ENCODE measurements at places on chromosomes 6 and 20.

- DNase-seq: no peak
These were observed 12.8 kb downstream of the RAMACL start for GRCh38 chr6:166573511-166574216.

DNA sequence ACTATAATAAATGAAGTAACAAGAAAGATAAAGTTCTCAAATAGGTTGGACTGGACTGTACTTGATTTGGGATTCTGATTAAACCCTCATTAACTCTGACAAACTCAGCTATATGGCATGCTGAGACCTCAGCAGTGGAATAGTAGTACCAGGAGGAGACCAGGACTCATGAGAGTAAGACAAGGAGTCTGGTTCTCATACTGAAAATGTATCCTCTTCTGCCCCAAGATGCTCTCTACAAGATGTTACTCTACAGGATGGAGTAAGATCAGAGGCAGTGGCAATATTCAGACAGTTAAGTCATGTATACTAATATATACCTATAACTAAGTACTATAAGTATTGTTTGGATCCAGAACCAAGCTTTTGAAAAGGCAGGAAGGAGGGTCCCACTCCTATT is 31.9 kb upstream of the SYNCRIP start:
- no peak for DNase-seq

DNA sequence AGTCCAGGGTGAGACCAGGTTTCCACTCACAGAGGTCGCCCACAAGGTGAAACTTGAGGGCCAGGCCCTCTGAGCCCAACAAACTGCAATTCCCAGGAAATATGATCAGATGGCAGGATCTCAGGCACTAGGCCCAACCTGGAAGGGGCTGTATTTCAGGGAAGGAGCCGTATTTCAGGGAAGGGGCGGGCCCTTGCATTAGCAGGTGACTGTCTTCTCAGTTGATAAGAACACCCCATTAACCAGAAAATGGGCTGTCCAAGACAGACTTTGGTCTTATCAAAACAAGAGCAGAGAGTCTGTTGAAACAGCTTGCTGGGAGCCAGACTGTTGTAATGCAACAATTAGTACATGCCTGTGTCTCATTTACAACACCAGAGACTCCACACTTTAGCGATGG is 10.9 kb upstream of the BNIP5 start:
- DNase-seq: no peak

DNA sequence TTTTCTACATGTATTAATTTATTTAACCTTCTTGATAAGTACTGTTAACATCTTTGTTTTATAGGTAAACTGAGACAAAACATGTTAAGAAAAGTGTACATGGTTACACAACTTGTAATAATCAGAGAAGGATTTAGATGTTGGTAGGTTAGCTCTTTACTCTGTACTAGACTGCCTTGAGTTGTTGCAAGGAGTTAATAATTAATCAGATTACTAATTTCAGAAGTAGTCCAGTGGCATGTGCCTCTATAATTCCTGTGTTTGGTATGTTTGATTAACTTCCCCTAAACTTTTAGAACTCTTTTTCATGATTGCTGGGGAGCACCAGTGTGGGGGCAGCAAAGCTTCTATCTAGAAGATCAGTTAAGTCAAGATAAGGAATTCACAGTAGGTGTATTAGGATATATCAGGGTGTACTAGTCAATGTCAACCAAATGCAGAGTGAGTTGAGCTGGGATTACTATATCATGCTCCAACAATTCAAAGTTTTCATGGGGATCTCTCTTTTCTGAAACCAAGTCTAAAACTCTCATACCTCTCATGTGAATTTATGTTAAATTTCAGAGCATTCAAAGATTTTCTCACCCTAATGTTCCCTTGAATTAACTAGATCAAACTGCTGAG is 129.7 kb upstream of the AHI1 start:
- no peak for DNase-seq

GRCh38 chr20:48837014-48837413 is 9.2 kb upstream of the PREX1 start:
- DNase-seq: no peak
